Inflammatory macrophage treated with lipopolysaccharide for 4 hours (primary cell): ENCODE measurements at places on chromosomes 5 and 9.

GRCh38 chr5:169301386-169301934 is 521 bp upstream of the SLIT3 start:
- no peak for DNase-seq

DNA sequence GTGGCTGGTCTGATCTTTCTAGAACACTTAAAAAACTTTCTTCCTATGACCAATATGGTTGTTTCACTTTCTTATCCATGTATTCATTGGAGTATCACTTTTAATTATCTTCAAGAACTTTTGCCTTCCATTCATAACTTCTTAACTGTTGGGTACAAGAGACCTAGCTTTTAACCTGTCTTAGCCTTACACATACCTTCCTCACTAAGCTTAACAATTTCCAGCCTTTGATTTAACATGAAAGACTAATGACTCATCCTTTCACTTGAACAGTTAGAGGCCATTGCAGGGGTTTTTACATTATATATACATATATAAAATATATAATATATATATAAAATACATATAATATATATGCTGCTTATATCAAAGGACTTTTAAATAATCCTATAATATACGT is 57.9 kb downstream of the ABHD17B start:
- DNase-seq, result no peak

- DNase-seq, result no peak
These were observed 33.0 kb downstream of the ELOVL7 start for GRCh38 chr5:60811105-60811504.

DNA sequence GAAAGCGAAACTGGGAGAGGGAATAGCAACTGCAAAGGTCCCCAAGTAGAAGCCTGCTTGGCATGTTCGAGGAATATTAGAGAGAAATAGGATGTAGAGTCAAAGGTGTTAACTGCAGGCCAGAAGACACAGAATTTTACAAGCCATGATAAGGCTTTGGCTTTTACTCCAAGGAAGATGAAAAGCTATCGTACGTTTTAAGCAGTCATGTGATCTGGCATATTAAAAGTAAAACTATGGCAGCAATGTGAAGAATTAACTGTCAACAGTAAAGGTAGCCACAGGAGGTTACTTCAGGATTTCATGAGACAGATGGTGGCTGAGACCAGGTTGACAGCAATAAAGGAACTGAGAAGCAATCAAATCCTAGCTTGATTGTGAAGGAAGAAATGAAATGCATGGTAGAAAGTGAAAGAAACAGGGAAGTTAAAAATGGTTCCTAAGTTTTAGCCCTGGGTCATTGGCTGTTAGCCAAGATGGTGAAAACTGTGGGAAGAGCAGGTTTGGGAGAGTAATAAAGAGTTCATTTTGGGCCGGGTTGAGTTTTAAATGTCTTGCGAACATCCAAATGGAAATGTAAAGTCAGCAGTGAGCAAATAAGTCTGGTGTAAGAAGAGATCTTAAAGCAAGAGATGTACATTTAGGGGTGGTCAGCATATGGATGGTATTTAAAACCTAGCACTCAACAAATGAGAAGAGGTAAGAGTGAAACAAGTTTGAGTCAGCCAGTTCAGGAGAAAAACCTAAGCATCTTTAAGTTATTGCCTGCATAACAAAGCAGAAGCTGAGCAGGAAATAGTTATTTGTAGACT is 20.3 kb upstream of the TTC33 start:
- DNase-seq, result no peak

DNA sequence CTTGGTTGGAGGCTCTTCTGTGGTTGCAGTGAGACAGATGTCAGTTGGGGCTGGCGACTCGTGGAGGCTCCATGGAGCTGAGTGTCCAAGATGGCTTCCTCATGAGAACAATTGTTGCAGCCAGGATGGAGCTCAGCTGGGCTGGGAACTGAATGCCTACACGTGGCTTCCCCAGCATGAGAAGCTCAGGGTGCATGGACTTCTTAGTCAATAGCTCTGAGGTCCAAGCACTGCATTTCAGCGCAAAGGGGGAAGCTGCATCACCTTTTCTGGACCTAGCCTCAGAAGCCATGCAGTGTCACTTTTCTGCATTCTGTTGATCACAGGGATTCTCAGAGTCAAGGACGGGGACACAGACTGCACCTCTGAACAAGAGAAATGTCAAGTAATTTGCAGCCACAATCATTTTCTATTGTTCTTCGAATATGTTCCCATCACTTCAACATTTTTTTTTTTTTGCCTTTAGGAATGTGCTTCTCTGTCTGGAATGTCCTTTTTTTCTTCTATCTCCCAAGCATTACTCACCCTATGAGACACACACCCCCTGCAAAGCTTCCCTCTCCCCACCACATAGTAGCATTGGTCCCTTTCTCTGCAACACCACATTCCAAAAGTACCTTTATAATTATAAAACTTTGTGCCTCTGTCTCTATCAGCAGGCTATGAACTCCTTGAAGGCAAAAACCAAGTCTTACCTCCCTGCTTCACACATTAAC is 57.5 kb upstream of the STK32A start:
- DNase-seq, result no peak

DNA sequence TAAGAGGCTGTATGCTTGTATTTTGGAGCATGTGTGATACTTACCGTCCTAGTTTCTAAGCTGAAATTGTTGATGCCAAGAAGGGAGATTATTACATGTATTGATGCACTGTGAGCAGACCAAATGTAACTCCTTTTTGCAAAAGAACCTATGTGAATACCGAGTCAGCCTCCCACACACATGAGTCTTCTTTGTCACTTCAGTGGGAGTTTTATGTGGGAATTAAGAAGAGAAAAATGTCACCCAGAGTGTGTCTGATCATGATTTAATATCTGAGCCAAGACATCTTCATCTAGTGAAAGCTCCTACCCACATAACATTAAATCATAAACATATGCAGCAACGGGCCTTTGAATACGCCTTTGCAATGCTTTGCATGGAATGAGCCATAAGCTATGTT is 380.3 kb upstream of the ACTBL2 start:
- DNase-seq, result no peak

DNA sequence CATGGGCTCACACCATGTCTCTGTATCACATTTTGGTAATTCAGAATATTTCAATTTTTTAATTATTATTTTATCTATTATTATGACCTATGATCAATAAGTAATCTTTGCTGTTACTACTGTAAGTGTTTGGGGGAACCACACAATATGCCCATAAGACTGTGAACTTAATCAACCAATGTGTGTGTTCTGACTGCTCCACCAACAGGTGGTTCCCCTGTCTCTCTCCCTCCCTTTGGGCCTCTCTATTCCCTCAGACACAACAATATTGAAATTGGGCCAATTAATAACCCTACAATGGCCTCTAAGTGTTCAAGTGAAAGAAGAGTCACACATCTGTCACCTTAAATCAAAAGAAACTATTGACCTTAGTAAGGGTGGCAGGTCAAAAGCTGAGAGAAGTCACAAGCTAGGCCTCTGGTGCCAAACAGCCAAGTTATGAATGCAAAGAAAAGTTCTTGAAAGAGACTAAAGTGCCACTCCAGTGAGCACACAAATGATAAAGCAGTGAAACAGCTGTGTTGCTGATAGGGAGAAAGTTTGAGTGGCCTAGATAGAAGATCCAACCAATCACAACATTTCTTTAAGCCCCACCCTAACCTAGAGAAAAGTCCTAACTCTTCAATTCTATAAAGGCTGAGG is 88.7 kb downstream of the DEPDC1B start:
- no peak for DNase-seq

- peak; percentile 59 for DNase-seq
These were observed 100.8 kb downstream of the COL23A1 start for GRCh38 chr5:178489271-178489976.

DNA sequence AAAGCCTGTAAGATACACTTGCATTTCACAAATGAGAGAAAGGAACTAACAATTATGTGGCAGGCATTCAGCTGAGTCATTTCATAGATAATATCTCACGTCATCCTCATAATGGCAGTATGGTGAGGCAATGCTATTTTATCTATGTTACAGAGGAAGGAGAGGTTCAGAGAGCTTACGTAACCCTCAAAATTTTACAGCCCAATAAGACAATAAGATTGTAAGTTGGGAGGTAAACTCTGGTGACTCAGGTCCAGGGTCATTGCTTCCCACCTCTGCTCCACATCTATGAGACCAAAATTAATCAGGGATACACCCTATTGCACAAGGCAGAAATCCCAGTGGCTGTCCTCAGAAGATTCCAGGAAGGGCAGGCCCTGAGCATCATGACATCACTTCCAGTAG is 309.7 kb downstream of the NSG2 start:
- DNase-seq, result peak; percentile 4

GRCh38 chr9:102459828-102460227 is 535.3 kb upstream of the CYLC2 start:
- DNase-seq, result no peak

DNA sequence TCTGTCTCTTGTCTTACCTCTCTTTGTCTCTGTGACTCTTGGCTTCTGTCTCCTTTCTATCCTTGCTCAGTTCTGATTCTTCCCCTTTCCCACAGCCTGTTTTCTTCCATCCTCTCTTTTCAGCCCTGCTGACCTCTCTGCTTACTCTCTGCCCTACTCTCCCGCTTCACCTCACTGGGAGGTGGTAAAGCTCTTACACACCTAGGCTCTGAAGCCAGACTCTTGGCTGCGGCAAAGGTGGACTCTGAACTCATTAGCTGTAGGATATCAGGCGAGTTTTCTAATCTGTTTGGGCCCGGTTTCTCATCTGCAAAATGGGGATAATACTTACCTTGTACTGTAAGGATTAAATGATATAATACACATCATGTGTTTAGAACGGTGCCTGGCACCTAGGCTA is 11.1 kb downstream of the PCDH1 start:
- no peak for DNase-seq

- no peak for DNase-seq
These were observed 18.8 kb downstream of the FAM163B start for GRCh38 chr9:133590231-133590855.

GRCh38 chr5:14560091-14560595 is 21.4 kb upstream of the OTULINL start:
- DNase-seq, result no peak

- peak; percentile 49 for DNase-seq
These were observed 933.6 kb downstream of the CDH12 start for GRCh38 chr5:21919414-21920022.

- DNase-seq, result no peak
These were observed 414.4 kb downstream of the BRINP1 start for GRCh38 chr9:118954857-118955256.

DNA sequence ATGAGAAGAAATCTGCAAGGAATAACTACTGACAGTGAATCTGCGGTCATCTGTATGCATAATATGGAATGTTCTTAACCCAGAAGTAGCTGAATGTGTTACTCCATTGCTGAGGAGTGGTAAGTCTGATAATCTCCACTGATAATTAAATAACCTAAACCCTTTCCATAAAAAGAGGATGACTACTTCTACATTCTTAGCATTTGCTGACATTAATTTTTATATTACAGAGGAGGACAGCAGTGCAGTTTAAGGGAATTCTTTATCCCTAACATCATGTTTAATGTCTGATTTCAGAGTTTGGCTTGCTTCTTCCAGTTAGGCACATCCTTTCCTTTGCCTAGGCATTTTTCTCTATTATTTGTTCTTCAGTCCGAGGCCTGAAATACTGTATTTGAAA is 52.2 kb downstream of the CDC42SE2 start:
- DNase-seq, result no peak

GRCh38 chr9:134066526-134066912 is 1.3 kb downstream of the BRD3 start:
- no peak for DNase-seq

DNA sequence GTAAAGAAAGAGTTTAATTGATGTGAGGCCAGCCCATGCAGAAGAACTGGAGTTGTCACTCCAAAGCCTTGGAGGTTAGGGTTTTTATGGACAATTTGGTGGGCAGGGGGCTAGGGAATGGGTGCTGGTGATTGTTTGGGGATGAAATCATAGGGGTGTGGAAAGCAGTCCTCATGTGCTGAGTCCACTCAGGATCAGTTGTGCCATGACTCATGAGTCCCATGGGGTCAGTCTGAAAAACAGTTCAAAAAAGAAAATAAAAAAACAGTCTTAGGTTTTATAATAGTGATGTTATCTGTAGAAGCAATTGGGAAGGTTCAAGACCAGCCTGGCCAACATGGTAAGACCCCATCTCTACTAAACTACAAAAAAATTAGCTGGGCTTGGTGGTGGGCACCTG is 162.3 kb downstream of the KDM4C start:
- DNase-seq, result peak; percentile 64

GRCh38 chr5:158888206-158888605 is 211.5 kb downstream of the EBF1 start:
- DNase-seq, result no peak

DNA sequence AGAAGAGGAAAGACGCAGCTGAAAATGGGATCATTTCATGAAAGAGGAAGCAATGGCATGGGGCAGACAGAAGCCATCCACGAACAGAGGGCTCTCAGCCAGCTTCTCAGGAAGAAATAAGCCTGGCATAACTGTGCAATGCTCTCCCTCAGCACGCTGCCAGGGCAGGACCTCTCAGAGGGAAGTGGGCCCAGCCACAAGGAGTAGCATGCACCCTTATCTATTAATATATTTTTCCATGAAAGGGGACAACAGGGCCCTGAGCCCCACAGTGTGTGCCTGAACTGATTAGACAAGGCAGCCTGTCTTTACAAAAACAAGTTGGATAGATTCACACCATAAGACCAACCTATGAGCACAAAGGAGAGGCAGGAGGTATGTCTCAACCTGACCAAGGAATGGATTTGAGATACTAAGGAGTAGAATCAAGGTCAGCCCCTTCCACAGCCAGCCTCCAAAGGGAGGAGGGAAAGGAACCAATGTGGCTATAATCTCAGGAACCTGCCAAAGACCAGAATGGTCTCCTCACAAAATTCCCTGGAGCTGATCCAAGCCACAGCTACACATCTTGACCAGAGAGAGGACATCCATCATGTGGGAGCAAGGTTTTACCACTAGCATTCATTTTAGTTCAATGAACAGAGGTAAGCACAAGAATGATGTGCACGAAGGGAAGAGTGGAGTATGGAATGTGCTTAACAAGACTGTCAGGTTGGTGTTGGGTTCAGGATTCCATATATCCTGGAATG is 154.8 kb downstream of the SIL1 start:
- peak; percentile 4 for DNase-seq

- no peak for DNase-seq
These were observed 19.3 kb downstream of the SRP19 start for GRCh38 chr5:112880219-112880964.

GRCh38 chr5:103394676-103395075 is 136.1 kb downstream of the MACIR start:
- DNase-seq, result peak; percentile 1

DNA sequence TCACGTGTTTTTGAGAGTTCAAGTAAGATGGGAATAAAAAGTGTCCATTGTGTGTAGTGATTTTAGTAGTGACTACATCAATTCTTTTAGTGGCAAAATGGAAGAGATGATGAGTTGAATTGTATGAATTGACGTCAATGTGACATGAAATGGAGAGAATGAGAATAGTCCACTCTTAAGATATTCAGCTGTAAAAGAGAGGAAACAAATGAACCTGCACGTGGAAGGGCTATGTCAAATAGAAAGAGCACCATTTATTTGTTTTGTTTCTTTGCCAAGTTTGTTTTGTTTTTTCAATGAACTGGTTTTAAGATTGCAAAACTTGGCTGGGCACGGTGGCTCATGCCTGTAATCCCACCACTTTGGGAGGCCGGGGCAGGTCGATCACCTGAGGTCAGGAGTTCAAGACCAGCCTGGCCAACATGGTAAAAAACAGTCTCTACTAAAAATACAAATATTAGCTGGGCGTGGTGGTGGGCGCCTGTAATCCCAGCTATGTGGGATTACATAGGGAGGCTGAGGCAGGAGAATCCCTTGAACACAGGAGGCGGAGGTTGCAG is 453.8 kb downstream of the TAF11L14 start:
- DNase-seq, result no peak
